ENCODE measurements at places on chromosomes 11 and 22. TPM values are rescaled to one million over a fixed set of nuclear protein-coding genes. Genes with fewer than 3 reads are reported as not detected.

- no peak for DNase-seq
Observed at GRCh38 chr11:16781936-16782919, 43.8 kb downstream of the C11orf58 start.

- DNase-seq, result no peak
Observed at GRCh38 chr11:128503245-128503991, 83.9 kb downstream of the ETS1 start.

- DNase-seq, result peak; percentile 33
Observed at GRCh38 chr22:25437414-25438160, 126.9 kb upstream of the GRK3 start.

The BTG4 gene
- total RNA-seq, result not detected

The CAPN5 gene
- 10.4 TPM for total RNA-seq

The GGT5 gene
- total RNA-seq, result 14.3 TPM

DNA sequence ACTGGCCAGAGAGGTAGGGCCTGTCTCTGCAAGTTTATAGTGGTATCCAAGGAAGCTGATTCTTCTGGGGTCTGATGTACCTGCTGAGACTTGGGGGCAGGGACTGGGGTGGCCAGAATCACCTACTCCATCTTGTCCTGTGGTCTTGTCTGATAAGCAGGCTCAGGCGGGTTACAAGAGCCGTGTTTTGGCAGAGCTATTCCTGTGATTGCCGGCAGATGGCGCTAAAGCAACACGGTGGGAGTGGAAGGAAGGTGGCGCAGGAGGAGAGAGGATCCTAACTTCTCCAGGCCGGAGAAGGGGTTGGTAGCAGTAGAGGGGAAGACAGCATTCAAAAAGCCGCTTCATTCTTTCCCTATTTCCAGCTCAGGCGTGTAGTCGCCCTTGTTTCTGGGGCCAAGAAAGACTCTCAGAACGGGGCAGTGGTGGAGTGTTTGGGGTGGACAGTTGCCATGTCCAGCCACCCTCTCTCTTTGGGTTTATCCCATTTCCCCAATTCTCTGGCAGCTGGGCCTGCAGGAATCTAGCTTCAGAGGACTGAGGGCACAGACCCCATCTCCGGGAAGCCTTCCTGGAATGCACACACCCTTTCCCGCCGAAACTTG is 15.1 kb downstream of the CHRM1 start:
- peak; percentile 68 for DNase-seq

DNA sequence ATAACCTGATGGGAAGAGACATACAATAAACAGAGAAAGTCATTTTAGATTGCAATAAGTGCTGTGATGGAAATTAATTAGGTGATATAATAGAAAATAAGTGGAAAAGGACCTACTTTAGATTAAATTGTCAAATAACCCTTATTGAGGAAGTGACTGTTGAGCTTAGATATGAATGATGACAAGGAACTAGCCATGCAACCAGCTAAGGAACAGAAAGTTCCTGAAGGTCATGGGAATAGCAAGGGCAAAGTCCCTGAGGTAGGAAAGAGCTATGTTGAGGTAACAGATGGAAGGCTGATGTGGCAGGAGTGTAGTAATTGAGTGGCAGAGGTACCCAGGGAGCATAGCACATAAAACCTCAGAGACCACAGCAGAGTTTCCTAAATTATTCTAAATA is 135.2 kb downstream of the WNT11 start:
- no peak for DNase-seq

The CBLIF gene
- not detected for total RNA-seq

- peak; percentile 87 for DNase-seq
Observed at GRCh38 chr11:125941619-125942611, 3.9 kb upstream of the VSIG10L2 start.

DNA sequence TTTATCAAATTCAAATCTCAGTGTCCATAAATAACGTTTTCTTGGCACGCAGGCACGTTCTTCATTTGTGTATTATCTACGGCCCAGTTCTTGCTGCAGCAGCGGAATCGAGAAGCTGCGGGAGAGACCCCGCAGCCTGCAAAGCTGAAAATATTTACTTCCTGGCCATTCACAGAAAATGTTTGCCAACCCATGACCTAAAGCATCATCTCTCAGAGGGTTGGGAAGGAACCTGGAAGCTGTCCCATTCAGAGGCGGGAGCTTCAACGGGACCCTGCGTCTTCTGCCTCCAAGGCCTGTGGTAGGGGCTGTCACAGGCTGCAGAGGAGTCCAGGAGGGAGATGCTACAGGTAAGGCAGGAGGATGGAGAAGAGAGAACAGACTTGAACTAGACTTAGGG is 319.2 kb downstream of the MN1 start:
- DNase-seq, result no peak

- no peak for DNase-seq
Observed at GRCh38 chr22:39264349-39265038, 19.7 kb upstream of the PDGFB start.

Measured in pancreas (tissue), 10 donors.